ENCODE measurements at places on chromosomes 4 and X.

GRCh38 chr4:24928708-24929107 is 15.9 kb upstream of the CCDC149 start:
- DNase-seq: no peak

GRCh38 chr4:152458801-152459302 is 77.0 kb downstream of the FBXW7 start:
- DNase-seq: no peak

DNA sequence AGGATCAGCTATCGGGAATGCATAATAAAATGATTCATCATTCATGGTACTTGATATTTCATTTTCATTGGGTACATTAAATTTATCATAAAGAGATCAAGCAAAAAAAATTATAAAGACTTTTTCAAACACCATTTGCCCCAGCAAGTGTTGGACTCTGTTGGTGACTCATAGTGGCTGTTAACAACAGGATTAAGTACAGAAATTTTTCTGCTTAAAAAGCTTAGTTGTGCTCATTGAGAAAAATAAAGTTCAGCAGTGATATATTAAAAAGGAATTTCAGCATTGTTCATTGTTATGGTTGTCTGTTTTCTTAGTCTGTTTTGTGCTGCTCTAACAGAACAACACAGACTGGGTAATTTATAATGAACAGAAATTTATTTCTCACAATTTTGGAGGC is 86.2 kb upstream of the PCDH10 start:
- no peak for DNase-seq

- DNase-seq: no peak
Observed at GRCh38 chrX:107565931-107566603, 62.2 kb upstream of the PRPS1 start.

DNA sequence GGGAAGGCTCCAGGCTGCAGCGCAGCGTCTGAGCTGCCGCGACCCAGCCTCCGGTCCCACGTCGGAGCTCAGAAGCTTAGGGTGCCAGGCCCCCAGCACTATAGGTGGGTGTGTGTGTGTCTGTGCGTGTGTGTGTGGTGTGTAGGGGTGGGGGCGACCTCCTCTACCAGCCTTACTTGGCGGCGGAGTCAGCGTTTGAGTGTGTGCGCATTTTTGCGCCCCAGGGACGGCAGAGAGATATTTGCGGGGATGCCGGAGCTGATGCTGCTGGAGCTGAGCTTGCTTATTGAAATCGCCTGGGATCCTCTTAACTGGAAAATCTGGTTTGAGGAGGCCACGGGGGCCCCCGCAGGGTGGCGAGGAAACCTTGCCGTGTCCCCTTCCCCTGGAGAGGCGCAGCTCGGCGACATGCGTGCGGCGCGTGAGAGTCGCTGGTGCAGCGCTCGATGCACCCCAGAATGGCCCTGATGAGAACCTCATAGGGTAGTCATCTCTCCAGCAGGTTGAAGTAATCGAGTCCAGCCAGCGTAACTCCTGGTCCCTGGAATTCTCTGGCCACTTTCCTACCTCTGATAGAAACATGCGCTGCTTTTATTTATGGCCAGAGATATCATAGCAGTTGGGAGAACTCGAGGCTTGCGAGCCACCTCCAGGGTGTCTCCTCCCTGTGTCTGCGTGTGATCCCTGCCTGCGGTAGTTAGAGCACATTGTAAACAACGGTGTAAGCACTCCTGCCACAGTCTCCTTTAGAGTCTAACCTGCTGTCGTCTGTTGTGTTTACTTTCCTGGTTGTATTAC is 2.7 kb downstream of the ADGRL3 start:
- no peak for DNase-seq

GRCh38 chrX:252244-252956 is 28.8 kb upstream of the PLCXD1 start:
- no peak for DNase-seq

DNA sequence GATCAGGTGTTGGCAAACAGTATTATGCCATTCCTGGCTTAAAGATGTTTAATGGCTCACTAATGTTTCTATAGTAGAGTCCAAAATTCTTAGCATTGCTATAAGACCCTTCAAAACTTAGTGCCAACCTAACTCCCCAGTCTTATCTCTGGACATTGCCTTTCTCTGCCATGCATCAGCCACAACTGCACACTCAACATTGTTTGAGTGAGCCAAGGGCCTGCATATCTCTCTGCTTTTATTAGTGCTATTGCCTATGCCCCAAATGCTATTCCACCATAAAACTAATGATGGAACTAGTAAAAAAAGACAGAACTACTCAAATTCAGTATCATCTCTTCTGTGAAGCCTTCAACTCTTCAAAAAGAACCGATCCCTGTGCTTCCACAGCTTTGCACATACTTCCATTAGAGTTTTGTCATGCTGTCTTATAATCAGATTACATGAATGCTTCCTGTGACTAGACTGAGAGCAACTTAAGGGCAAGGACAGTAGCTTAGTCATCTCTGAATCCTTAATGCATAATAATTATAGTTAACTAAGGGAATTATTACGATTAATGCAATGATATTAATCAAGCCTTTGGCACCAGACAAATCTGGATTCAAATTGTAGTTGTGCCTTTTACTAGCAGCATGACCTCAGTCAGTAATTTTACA is 53.7 kb downstream of the CHM start:
- no peak for DNase-seq

GRCh38 chrX:51456814-51457213 is 39.6 kb downstream of the NUDT11 start:
- no peak for DNase-seq

GRCh38 chr4:80393970-80394250 is 58.4 kb downstream of the CFAP299 start:
- no peak for DNase-seq

DNA sequence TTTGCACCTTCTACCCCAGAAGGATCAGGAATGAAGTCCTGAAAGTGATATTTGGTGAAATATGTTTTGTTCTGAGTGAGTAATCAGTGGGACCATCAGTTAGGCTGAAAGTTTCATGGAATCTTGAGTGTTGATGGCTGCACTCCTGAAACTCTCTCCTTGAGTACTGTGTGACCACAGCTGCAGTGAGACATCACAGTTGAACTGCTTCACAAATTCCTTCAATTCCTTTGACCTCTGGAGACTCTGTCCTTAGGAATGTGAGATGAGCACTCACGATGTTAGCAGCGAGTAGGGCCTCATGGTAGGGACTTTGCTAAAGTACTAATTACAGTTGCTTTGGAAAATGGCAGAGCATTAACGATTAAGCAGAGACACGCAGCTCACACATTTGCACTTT is 142.9 kb upstream of the SLC4A4 start:
- no peak for DNase-seq

- DNase-seq: no peak
Observed at GRCh38 chr4:17665346-17665745, 50.9 kb downstream of the MED28 start.

DNA sequence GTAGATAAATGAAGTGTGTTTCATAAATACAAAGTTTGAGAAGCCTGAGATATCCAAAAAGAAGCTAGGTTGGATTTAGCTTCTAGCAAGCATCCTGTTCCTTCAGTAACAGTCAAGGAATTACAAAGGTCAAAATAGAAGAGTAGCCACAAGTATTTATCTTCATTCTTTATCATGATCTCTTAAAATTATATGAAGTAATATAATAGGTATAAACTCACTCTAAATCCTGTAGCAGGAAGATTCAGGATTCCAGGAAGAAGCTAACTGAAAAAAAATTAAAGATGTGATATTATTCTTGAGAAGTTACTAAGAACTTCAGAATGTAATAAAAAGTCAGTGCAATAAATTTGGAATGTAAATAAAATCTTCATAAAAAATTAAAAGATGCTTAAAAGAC is 31.1 kb upstream of the RXFP1 start:
- no peak for DNase-seq

DNA sequence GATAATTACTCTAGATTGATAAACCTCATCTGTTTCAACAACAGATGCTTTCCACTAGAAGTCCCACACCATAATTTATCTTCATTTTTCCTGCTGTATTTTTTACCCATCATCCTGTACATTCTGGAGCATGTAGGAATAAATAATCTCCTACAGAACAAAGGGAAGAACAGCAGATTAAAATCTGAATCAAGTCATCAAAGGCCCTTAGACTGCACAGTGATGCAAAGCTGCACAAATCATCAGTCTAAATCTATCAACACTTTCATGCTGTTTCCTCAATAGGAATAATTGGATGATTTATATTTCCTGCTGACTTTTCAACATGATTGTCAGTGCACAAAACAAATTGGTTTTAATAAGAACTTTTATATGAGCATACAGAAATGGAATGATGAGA is 1143.9 kb downstream of the STIM2 start:
- DNase-seq: no peak

- DNase-seq: no peak
Observed at GRCh38 chr4:184653650-184654049, 4.1 kb downstream of the PRIMPOL start.

DNA sequence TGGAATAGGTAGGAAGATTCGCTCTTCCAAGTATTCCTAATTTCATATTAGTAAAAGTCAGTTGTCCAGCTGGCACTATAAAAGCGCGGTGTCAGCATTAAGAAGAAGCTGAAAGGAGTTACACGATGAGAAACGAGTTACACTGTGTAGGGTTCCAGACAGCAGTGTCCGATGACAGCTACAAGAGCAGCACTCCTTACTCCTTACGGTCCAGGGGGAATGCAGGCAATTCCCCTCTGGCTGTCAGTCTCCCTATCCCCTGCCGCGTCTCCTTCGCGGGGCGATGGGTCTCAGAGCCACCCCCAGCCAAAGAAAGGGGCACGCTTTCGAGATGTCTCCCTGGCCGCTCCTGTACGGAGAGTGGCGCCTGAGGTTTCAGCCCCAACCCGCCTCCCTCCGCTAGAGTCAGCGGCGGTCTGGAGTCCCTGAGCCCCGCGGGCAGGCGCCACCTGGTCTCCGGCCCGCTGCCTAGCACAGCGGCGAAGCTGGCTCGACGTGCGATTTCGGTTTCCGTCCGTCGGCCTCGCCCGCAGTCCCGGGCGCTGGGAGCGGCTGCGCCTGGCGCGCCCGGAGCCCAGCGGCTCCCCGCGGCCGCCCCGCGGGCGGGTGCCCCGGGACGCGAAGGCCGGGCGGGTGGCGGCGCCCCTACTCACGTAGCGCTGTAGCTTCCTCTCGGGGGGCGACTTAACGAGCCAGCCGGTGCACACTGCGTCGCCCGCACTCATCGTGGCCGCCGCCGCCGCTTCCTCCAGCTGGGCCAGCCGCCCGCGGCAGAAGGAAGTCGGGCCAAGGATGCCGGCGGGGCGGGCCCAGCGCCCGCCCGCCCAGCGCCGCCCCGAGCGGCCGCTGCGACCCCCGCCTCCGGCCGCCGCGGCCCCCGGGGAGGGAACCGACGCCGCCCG is at the start of gene GAB3:
TSS of gene GAB3 (minus strand) at position 777 of the 902 bp plus-strand sequence. CDS start at position 725, 52 bp downstream.
- DNase-seq: no peak
